C1 segment of cervical spinal cord (tissue), 14 donors: ENCODE measurements at places on chromosomes 1 and 21.
A peak's percentile ranks its signal among the peaks of the same experiment; 100 is the strongest.

- no peak for DNase-seq
Observed at GRCh38 chr21:43719748-43720538, 1.0 kb downstream of the PDXK start.

- DNase-seq, result no peak
Observed at GRCh38 chr1:38865112-38865715, 5.6 kb upstream of the RRAGC start.

- DNase-seq, result no peak
Observed at GRCh38 chr1:154316704-154317103, 4.2 kb upstream of the AQP10 start.

DNA sequence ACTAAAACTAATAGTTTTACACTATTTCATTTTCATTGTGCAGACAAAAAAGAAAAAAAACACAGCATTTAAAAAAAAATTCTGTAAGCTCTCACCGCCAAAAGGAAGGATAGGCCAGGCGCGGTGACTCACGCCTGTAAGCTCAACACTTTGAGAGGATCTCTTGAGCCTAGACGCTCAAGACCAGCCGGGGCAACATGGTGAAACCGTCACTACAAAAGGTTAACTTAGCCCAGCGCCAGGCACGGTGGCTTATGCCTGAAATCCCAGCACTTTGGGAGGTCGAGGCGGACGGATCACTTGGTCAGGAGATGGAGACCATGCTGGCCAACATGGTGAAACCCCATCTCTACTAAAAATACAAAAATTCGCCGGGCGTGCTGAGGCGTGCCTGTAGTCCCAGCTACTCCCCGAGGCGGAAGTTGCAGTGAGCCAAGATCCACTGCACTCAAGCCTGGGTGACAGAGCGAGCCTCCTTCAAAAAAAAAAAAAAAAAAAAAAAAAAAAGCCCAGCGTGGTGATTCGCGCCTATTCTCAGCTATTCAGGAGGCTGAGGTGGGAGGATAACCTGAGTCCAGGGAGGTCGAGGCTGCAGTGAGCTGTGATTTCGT, 14.3 kb upstream of the SPEN start:
- DNase-seq, result peak; percentile 38

DNA sequence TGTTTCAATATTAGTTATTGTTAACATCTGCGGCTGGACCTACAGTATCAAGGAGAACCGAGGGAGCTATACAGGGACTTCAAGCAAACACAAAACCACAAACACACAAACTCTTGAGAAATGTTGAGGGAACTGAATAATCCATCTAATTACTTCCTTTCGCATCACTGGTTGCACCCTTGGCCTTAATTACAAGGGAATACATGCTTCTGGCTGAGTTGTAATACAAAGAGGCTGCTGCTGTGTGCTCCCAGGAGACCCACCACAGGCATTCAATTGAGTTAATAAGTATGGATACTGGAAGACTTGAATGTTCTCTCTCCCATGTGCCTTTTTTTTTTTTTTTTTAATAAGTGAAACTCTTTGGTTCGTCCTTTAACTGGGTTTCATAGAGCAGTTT, 16.8 kb upstream of the SMYD2 start:
- no peak for DNase-seq

DNA sequence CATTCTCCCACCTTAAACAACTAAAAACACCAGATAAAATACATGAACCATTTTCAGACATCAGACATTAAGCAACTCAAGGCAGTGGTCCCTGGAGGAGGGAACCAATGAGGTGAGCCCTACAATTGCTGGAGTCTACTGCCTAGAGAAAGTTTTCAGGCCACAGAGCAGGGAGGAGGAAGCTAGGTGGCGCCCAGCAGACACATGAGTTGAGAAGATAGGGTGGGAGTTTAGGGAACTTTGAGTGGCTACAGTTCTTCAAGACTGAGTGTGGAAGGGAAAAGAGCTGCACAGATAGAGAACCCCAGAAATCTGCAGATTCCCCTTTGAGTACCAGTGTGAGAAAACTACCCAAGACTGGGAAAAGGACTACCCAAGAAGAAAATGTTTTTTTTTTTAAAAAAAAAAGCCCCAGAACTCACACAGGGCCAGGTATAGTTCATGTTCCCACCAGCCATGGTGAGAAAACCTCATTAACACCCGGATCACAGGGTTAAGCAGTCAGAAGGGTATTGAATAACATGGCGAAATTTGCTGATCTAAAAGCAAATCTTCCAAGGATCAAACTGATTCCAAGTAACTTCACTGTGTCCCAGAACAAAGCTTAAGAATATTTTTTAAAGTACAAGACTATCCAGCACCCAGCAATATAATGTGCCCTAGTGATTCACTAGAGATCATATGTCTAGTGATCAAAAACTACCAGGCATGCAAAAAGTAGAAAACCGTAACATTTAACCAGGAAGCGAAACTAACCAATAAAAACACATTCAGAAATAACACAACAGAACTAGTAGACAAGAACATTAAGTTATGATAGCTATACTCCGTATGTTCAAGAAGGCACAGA, 12.0 kb downstream of the ALDH9A1 start:
- no peak for DNase-seq

GRCh38 chr1:163426505-163427251, 104.9 kb downstream of the NUF2 start:
- DNase-seq, result no peak

GRCh38 chr1:26022404-26022779, 817 bp downstream of the EXTL1 start:
- no peak for DNase-seq

DNA sequence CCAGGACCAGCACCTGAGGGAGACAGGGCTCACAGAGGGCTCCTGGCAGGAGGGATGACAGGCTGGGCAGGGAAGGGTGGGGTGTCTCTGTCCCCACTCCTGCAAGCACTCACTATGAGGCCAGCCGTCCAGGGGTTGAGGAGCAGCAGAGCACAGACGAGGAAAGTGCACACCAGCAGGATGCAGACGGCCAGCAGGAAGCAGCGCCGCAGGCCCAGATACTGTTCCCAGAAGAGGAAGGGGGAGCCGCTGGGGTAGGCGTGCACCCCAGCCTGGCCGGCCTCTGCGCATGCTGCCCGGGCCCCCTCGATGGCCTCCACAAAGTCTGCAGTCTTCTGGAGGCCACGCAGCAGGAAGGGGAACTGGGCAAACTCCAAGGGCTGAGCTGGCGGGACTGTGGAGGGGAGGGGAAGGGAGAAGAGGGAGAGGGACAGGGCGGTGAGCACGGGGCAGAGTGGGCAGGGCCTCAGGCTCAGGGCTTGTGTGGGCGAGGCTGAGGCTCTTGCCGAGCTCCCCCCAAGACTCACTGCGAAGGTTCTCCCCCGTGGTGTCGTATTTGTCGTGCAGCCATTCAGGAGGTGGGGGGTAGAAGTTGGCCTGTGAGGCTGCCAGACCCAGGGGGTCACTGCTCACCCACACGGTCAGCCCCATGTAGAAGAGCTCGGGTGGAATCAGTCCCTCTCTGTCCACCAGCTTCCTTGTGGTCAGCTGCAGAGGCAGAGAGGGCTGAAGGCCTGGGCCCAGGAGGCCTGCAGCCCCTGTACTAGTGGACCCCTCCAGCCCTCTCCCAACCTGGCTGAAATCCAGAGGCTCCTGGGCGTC, 16.5 kb downstream of the PTCH2 start:
- peak; percentile 16 for DNase-seq

DNA sequence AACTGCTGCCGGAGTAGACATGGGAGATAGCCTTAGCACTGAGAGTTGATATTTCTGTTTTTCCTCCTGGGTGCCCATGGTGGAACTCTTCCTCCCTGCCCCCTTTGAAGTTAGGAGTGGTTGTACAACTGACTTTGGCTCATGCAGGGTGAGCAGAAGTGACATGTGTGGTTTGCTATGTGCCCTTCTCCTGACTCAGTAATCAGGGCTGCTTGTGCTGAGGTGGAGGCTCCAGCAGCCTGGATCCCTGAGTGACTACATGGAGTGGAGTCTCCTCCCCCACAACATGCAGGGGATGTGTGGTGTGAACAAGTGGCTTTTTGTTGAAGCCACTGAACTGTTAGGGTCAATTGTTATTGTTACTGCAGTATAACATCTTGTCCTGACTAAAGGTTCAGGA, 261.6 kb downstream of the CAMTA1 start:
- no peak for DNase-seq

- no peak for DNase-seq
Observed at GRCh38 chr1:103576065-103576464, 4.7 kb downstream of the AMY2B start.

- DNase-seq, result no peak
Observed at GRCh38 chr1:30706528-30706927, 16.9 kb downstream of the MATN1 start.

GRCh38 chr1:17212009-17212408, 7.1 kb downstream of the PADI1 start:
- no peak for DNase-seq

GRCh38 chr1:98468111-98468717, 193.3 kb upstream of the SNX7 start:
- DNase-seq, result no peak

GRCh38 chr1:111730706-111731105, 8.5 kb downstream of the INKA2 start:
- DNase-seq, result no peak

GRCh38 chr1:246527402-246528088, 20.5 kb upstream of the SMYD3 start:
- no peak for DNase-seq

GRCh38 chr1:40951943-40952743, 27.4 kb upstream of the CTPS1 start:
- peak; percentile 27 for DNase-seq

DNA sequence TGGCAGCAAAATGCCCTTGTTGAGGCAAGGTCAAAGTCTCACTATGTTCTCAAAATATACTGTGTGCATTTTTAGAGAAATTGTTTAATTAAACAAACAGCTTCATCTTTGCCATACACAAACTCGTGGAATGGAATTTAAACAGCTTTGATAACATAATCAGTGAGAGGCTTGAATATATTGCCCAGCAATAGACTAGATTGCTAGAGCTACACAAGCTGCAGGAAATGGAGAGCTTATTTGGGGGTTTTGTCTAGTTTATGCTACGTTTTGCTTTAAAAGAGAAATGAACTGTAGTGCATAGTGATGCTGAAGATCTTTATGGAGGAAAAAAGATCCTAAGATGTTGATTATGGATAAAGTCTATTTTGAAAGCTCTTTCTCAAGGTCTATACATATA, 166.8 kb upstream of the HMCN1 start:
- no peak for DNase-seq

DNA sequence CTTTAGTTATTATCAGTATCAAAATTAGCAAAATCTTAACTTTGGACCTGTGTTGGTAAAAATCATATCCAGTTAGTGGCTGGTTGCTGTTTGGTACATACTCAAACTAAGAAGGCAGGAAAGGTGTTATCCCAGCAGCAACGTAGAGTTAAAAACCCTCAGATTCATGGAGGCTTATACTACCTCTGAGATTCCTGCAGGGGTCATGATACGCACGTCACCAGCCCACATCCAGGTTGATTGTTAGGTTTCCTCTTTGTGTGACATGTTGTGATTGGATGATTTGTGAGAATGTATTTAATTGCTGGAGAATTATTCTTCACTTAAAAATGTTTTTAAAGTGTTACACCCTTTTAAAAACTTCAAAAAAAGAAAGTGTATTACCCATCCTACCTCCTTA, 423.3 kb upstream of the ADGRL2 start:
- DNase-seq, result no peak

DNA sequence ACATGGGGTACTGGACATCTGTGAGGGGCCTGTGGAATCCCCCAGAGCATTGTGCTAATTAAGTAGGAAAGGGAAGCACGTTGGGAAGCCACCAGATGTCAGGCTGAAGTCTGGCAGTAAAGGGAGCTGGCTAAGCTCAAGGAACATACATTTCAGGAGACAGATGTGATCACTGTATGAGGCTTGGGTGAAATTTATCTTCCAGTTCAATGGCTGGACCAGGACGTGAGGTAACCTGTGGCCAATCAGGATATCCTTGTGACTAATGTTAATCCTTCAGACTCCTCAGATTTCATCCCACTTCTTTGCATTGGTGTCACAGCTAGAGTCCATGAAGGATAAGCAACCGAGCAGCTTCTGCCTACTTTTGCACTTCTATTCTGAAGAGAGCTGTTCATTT, 110.2 kb upstream of the APP start:
- DNase-seq, result no peak

GRCh38 chr1:153192697-153193096, 10.5 kb upstream of the LELP1 start:
- DNase-seq, result no peak

DNA sequence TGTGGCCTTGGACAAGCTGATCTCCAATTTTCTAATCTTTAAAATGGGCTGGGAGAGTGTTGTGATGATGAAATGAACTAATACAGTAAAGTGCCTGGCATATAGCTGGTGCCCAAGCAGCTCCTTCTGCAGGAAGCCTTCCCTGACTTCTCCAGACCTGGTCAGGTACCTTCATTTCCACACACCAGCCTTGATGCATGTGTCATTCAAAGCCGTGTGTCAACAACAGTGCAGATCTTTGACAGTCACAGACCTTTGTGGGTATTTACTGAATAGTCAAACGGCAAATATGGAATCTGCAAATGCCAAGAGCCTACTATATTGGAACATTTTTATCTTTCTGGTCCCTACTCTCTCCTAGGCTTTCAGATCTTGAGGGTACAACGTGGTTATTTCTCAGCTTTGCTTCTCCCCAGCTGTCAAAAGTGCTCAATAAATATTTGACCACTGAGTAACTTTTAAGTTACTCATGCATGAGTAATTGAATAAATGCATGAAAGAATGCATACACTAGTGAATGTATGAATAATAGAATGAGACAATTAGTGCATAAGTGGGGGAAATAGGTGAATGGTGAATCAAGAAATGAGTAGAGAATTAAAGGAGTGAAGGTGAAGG, 75.4 kb downstream of the MDM4 start:
- DNase-seq, result no peak

- no peak for DNase-seq
Observed at GRCh38 chr1:169202791-169203665, 96.5 kb downstream of the ATP1B1 start.

DNA sequence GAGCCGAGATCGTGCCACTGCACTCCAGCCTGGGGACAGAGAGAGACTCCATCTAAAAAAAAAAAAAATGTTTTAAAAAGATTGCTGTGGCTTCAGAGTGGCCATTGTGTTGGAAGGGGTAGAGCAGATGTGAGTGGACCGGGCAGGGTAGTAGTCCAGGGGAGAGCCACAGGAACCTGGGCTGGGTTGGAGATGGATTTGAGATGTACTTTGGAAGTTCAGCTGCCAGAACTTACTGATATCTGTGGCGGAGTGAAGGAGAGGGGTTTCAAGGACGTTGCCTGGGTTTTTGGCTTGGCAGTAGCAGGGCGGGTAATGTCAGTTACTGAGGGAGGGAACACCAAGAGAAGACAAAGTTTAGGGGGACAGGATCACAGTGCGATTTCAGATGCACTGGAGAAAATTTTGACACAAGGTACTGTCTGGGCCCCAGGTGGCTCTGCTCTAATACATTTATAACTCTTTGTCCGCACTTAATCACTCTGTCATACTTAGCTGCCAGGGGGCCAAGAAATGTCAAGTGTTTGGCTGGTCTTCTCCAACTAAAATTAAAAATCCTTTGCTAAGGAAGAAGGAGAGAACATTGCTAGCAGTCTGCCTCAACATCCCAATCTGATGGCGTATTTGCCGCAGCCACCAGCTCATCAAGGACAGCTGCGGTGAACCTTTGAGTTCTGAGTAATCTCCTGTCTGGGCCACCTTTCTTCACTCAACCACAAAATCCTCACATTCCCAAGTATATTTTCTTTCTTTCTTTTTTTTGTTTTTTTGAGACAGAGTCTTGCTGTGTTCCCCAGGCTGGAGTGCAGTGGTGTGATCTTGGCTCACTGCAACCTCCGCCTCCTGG, 9.6 kb downstream of the EPHX1 start:
- no peak for DNase-seq
